ENCODE measurements at places on chromosomes 1 and 21.

DNA sequence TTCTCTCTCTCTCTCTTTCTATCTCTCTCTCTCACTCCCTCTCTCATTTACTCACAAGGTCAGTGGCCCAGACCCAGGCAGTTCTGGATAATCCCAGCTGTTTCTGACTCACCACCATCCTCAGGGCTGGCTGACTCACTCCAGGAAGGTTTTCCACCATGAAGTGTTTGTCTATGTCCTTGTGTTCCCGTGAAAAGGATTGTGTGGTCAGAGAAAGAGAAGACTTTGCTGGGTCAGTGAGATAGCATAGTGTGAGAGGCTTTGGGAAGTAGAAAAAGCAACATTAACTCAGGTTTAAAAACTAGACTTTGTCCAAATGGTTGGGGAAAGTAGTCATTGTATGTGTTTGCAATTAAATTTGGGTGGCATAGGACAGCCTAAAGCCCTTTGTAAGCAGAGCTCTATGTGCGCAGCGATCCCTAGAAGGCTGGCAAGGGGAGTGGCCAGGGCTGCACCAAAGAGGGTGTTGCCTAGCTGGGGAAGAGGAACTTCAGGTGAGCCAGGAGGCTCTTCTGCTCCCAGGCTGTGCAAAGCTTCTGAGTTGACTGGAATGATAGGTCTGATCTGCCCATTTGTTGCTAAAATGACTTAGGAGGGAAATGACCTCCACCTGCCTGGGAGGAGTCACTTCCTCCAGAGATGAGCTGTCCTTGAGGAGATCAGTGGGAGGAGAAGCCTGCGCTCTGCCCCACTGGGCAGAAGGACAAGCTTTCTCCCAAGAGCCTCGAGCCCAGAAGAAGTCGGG, 4.9 kb upstream of the CAPN2 start:
- peak; percentile 73 for DNase-seq

DNA sequence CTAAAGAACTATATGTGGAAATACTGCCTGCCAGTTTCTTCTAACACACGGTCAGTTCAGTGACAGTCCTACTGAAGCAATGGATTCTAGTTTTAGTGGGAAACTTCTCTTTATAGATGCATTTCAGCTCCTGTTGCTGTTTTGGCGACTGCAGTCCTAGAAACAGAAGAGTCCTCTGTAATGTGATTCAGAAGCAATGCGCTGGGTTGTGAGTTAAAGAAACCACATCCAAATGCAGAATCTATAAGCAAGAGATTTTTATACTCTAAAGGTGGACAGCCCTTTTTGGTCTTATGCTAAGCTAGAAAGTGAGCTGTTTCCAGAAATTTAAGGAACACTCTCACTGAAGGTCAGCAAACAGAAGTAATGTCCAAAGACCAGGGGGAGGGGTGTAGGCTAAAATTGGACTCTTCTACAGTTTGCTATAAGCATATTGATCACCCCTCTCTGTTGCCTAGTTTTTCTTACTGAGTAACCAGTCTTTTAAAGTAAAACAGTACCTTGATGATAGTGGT, 30.8 kb downstream of the DUSP10 start:
- DNase-seq: no peak

DNA sequence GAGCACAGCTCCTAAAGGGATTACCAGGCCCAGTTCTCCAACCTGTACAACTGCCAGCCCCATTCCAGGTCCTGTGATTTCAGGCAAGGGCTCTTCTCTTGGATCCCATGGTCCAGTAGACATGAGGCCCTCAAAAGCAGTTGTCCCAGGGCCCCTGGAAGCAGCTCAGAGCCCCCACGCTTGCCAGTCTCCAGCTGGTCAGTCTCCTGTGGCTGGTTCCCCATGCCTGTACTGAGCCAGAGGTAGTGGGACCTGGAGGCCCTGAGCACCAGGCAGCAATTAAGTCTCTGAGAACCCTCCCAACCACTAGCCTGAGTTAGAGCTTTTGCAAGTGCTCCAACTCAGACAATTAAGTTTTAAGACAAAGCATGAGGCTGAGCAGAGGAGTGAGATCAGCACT, 36.9 kb downstream of the CDC42BPA start:
- DNase-seq: no peak

- DNase-seq: no peak
Observed at GRCh38 chr1:85461216-85461918, 3.6 kb downstream of the DDAH1 start.

GRCh38 chr1:50562106-50562505, 138.9 kb upstream of the DMRTA2 start:
- no peak for DNase-seq

DNA sequence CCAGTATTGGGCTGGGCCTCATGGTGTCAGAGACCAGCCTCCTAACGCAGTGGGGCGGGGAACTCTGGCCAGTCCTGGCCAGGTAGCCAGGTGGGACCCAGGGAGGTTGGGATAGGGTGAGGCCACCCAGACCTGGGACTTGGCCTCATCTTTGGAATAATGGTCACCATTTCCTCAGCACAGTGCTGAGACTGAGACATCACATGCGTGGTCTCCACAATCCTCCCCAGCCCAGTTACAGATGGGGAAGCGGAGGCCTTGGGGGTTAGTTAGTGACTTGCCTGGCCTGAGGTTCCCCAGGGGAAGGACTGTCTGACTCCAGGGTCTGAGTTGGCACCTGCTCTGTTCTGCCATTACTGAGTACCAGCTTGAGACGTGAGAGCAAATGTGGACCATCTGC, 77.9 kb upstream of the CASZ1 start:
- DNase-seq: no peak

- no peak for DNase-seq
Observed at GRCh38 chr1:153393926-153394325, 3.1 kb upstream of the S100A8 start.

GRCh38 chr1:9279172-9279840, 13.4 kb upstream of the SPSB1 start:
- DNase-seq: peak; percentile 28

- DNase-seq: no peak
Observed at GRCh38 chr1:230084408-230085177, 17.6 kb downstream of the GALNT2 start.

- no peak for DNase-seq
Observed at GRCh38 chr1:44631333-44631646, 43.0 kb downstream of the TMEM53 start.

DNA sequence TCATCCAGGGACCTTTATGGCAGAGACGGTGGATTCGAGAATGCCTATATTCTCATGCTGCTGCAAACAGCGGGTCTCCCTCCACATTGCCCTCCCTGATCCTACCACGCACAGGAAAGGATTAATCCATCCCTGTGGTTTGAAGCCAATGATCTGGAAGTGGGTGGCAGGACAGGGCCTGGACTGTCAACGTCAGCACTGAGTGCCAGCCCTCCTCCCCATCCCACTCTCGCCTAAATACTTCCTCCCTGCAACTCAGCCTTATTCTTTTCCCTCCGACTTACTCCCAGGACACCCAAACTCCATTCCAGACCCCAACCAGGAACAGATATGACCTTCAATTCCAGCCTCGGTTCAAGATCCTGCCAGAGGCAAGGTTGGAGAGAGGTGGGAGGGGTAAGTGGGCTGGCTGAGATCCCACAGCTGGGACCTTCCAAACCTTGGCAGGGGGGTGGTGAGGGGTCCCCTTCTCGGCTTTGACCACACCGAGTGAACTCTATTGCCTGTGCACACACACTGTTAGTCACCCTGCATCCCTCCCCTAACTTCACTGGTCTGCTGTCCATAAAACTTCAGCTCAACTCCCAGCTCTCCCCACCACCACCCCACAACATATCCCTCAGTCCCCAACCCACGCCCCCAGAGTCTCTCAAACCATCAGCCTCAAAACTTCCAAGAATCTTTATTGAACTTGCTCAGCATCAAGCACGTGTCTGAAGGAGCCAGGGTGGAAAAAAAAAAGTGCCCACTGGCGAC, 2.4 kb upstream of the S100A5 start:
- DNase-seq: no peak

GRCh38 chr1:68116643-68117235, 66.3 kb upstream of the DIRAS3 start:
- peak; percentile 44 for DNase-seq

DNA sequence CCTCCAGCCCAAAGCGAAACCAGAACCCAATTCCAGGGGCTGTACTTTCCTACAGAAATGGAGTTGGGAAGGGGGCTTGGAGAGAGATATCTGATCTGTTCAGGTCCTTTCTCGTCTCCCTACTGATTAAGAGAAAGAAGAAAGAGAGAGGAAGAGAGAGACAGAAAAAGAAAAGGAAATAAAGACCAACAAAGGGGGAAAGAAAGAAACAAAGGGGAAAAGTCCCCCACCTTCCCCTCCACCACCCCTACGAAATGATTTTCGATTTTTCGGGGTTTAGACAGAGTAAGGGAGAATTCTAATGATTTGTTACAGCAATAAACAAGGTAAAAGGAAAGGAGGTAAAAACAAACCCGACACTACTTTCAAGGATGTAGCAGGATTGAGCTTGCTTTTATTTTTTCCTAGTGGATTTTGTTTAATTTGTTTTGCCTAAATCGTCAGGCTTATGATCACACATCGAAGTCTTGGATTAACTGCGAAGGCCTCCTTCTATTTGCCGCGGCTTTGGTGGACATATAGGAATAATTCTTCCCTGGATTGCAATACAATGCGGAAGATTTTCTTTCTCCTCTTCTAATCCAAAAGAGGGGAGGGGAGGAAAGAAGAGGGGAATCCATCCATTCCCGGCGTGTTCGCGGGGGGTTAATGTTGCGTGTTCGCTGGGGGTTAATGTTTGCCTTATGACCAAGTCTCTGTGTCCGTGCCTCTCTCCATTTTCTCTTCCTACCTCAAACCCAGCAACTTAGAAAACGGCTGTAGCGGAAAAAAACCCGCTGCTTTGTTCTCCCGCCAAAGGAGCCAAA, 1.9 kb downstream of the TAL1 start:
- DNase-seq: no peak

DNA sequence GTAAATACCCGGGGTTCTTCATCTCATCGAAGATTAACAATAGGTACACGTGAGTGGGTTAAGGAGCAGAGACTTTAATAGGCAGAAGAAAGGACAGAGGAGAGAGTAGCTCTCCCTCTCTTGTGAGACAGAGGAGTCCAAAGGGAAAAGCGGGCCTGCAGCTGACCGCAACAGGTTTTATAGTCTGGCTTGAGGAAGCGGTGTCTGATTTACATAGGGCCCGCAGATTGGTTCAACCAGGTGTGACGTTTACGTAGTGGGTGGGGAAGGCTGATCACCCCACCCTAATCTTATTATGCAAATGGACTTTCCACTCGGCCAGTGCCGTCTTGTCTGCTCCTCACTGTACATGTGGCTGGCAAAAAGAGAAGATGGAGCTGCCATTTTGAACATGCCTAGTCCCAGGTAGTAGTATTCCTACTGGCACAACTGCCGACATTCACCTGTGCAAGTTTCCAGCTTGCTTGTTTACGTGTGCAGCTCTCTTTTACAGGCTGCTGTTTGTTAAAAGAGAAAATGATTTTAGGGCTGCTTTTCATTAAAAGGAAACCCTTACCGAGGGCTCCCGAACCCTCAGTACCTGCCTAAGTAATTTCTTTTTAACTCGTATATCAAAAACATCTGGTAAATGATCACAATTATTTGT, 10.6 kb downstream of the CDC14A start:
- DNase-seq: no peak

GRCh38 chr1:151287767-151288500, 5.8 kb downstream of the ZNF687 start:
- DNase-seq: no peak

- DNase-seq: peak; percentile 77
Observed at GRCh38 chr21:34983680-34984086, 65.4 kb downstream of the RUNX1 start.

- no peak for DNase-seq
Observed at GRCh38 chr1:208778417-208778816, 534.2 kb upstream of the PLXNA2 start.

DNA sequence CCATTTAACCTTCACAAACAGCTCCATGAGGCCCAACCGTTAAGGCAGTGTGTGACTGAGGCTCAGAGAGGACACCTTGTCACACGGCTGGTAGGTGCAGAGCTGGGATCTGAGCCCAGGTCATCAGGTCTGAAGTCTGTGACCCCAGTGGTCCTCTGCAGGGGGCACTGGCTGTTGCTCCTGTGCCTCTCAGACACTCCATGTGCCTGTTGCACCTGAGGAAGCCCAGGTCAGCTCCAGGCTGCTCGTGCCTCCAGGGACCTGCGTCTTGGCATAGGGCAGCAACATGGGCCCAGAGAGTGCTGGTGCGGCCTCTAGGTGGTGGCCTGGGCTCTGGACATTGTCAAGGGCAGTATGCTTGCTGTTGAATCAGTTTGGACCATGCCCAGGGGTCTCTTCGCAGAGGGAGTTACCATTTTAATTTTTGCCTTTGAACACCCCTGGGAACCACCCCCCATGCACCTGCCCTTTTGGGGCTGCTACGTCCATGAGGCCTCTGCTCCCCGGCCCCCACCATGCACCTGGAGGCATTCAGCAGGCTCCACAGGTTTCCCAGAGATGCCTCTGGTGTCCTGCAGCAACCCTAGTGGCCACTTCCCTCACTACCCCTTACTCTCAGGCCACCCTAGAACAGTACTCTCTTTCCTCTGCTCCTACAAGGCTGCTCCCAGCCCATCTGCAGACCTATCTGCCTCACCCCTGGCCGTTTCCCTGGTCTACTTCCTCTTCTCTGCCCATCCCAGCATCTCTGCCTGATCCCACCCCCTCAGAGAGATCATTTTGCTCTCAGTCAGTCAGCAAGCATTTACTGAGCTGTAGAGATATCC, 25.2 kb upstream of the EPS8L3 start:
- peak; percentile 26 for DNase-seq

DNA sequence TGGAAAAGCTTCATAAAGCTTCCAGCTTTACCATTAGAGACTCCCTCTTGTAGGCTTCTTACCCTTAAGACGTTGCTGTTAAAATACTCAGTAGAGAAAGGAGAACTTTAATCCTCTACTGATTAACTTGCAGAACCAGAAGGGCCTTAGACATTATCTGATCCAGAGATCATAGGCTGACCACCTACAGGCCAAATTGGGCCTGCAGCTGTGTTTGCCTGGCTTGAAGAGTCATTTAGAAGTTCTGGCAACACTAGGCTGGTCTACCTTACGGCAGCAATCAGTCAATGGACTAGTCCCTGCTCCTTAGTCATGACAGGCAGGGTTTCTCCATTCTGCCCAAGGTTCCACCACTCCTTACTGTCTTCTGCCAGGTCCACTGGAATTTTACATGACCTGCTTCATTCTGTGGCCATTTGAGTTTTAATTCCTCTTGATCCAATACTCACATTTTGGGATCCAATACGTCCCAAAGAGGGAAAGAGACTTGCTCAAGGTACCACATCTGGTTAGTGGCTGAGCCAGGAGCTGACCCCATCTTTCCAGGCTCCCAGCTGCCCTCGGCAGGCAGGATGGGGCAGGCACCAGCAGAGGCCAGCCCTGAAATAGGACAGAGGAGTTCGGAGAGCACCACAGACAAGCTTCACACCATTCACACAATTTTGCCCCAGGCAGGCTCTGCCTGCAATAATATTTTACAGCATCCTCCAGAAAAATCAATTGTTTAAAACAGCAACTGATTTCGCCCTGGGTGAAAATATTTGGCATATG, 96.8 kb downstream of the TNR start:
- no peak for DNase-seq

All from CD14-positive monocyte (primary cell).